Bronchus fibroblast of lung (primary cell): ENCODE measurements at places on chromosomes 11 and 22. TPM values are rescaled to one million over a fixed set of nuclear protein-coding genes. Genes with fewer than 3 reads are reported as not detected.

DPAGT1 gene
- 34.1 and 40.0 TPM in 2 replicates for total RNA-seq

DDTL gene
- 0.50 and 0.59 TPM in 2 replicates for total RNA-seq

CSNK2A3 gene
- 1.0 TPM in 2 replicates for total RNA-seq

ROM1 gene
- total RNA-seq = 1.9 and 4.7 TPM in 2 replicates

RTN4RL2 gene
- total RNA-seq = 1.3 TPM in 2 replicates

OLFML1 gene
- 2.5 and 3.2 TPM in 2 replicates for total RNA-seq

AIFM3 gene
- 0.17 and 0.74 TPM in 2 replicates for total RNA-seq

APOL4 gene
- not detected in 2 replicates for total RNA-seq
